ENCODE measurements at places on chromosomes 2 and 18.

GRCh38 chr2:204535356-204535755 lies 9.9 kb upstream of the PARD3B start:
- no peak for DNase-seq

DNA sequence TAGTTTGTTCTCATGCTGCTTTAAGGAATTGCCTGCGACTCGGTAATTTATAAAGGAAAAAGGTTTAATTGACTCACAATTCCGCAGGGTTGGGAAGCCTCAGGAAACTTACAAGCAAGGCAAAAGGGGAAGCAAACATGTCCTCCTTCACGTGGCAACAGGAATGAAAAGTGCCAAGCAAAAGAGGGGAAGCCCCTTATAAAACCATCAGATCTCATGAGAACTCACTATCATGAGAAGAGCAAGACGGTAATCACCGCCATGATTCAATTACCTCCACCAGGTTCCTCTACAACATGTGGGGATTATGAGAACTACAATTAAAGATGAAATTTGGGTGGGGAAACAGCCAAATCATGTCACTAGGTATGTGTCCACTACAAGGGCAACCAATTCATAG lies 53.9 kb downstream of the MAP4K3 start:
- no peak for DNase-seq

- DNase-seq: no peak
Observed at GRCh38 chr2:216606551-216607276, 26.5 kb upstream of the IGFBP2 start.

GRCh38 chr2:129888896-129889295 lies 90.6 kb upstream of the RAB6C start:
- DNase-seq: no peak

GRCh38 chr2:239502430-239503186 lies 101.8 kb upstream of the HDAC4 start:
- no peak for DNase-seq

Data from activated CD4-positive, CD25-positive, alpha-beta regulatory T cell (primary cell).